Pancreas (tissue), 10 donors: ENCODE measurements at places on chromosomes 6 and 20. TPM values are rescaled to one million over a fixed set of nuclear protein-coding genes. Genes with fewer than 3 reads are reported as not detected.

GRCh38 chr6:147222160-147222838 is 18.1 kb downstream of the STXBP5 start:
- H3K27ac ChIP-seq = no peak overlapping the region
- DNase-seq = no peak
- no peaks in the 10 kb centered on the region for H3K4me1 ChIP-seq
- no peaks in the 10 kb centered on the region for H3K36me3 ChIP-seq

- no peaks in the 10 kb centered on the region for H3K4me1 ChIP-seq
- no peak overlapping the region for H3K4me3 ChIP-seq
- no peaks in the 10 kb centered on the region for H3K36me3 ChIP-seq
- DNase-seq = no peak
These were observed 35.8 kb upstream of the MRGBP start for GRCh38 chr20:62760471-62760855.

- no peak overlapping the region for H3K27ac ChIP-seq
- H3K27me3 ChIP-seq = no peaks in the 10 kb centered on the region
- DNase-seq = peak; percentile 43
- H3K4me1 ChIP-seq = no peaks in the 10 kb centered on the region
- no peak overlapping the region for H3K4me3 ChIP-seq
- H3K36me3 ChIP-seq = no peaks in the 10 kb centered on the region
These were observed 23.0 kb upstream of the CD24 start for GRCh38 chr6:106997392-106998158.

GRCh38 chr6:45783716-45784115 is 231.9 kb downstream of the CLIC5 start:
- no peak for DNase-seq
- no peaks in the 10 kb centered on the region for H3K27me3 ChIP-seq
- no peak overlapping the region for H3K4me3 ChIP-seq
- H3K27ac ChIP-seq = no peak overlapping the region
- H3K4me1 ChIP-seq = no peaks in the 10 kb centered on the region

GRCh38 chr20:49646528-49646927 is 67.2 kb downstream of the B4GALT5 start:
- H3K27ac ChIP-seq = no peak overlapping the region
- H3K4me1 ChIP-seq = peaks cover 10% of the 10 kb centered on the region
- peaks cover 13% of the 10 kb centered on the region for H3K36me3 ChIP-seq
- no peaks in the 10 kb centered on the region for H3K27me3 ChIP-seq
- H3K4me3 ChIP-seq = no peak overlapping the region

- no peaks in the 10 kb centered on the region for H3K27me3 ChIP-seq
- no peaks in the 10 kb centered on the region for H3K4me1 ChIP-seq
- no peak for DNase-seq
These were observed 175.8 kb upstream of the SALL4 start for GRCh38 chr20:51978070-51978501.

GRCh38 chr6:109436041-109436440 is 4.4 kb downstream of the PPIL6 start:
- no peak for DNase-seq
- no peak overlapping the region for H3K4me3 ChIP-seq
- H3K36me3 ChIP-seq = no peaks in the 10 kb centered on the region
- H3K27ac ChIP-seq = no peak overlapping the region
- no peaks in the 10 kb centered on the region for H3K27me3 ChIP-seq

GRCh38 chr6:123118811-123119210 is 122.8 kb downstream of the CLVS2 start:
- H3K4me3 ChIP-seq = no peak overlapping the region
- no peaks in the 10 kb centered on the region for H3K4me1 ChIP-seq
- H3K27me3 ChIP-seq = no peaks in the 10 kb centered on the region
- no peak overlapping the region for H3K27ac ChIP-seq
- no peak for DNase-seq

DNA sequence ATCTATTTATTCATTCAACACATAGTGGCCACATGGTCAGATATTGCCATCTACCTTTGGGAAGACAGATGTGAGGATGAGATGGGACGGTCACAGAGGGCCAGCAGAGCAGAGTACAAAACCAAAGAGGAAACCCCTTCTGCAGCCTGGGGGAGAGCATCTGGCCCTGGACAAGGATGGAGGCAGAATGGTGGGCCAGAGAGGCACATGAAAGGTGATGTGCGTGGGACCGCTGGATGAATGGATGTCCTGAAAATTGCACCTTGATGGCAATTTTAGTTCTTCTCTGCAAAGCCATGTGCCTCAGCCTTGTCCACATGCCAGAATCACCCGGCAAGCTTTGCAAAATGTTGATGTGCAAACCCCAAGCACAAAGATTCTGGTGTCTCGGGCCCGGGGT is 77.4 kb upstream of the CD93 start:
- DNase-seq = no peak
- H3K27ac ChIP-seq = no peak overlapping the region
- H3K4me3 ChIP-seq = no peak overlapping the region

DNA sequence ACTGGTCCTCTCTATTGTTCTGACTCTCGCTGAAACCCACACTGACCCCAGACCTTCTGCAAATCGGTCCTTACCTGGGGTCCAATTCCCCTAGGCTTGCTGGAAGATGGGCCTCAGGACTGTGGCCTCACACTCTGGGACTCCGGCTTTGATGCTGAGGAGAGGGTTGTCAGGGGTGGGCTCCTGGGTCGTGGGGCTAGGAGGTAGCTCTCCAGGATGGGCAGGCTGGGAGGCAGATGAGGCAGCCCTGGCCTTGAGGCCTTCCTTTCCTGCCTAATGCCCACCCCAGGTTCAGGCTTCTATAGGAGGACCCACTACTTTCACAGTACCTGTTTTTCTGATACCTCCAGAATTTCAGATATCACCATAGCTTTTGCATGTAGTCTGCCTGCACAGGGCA is 21.4 kb downstream of the HLA-F start:
- H3K27me3 ChIP-seq = no peaks in the 10 kb centered on the region
- H3K4me3 ChIP-seq = no peak overlapping the region
- H3K36me3 ChIP-seq = no peaks in the 10 kb centered on the region
- H3K27ac ChIP-seq = no peak overlapping the region
- no peak for DNase-seq

GRCh38 chr20:49275636-49276035 is 2.2 kb downstream of the ZNFX1 start:
- H3K4me3 ChIP-seq = no peak overlapping the region
- H3K4me1 ChIP-seq = peaks cover 10% of the 10 kb centered on the region
- no peaks in the 10 kb centered on the region for H3K27me3 ChIP-seq
- no peak for DNase-seq
- H3K36me3 ChIP-seq = peaks cover 22% of the 10 kb centered on the region

DNA sequence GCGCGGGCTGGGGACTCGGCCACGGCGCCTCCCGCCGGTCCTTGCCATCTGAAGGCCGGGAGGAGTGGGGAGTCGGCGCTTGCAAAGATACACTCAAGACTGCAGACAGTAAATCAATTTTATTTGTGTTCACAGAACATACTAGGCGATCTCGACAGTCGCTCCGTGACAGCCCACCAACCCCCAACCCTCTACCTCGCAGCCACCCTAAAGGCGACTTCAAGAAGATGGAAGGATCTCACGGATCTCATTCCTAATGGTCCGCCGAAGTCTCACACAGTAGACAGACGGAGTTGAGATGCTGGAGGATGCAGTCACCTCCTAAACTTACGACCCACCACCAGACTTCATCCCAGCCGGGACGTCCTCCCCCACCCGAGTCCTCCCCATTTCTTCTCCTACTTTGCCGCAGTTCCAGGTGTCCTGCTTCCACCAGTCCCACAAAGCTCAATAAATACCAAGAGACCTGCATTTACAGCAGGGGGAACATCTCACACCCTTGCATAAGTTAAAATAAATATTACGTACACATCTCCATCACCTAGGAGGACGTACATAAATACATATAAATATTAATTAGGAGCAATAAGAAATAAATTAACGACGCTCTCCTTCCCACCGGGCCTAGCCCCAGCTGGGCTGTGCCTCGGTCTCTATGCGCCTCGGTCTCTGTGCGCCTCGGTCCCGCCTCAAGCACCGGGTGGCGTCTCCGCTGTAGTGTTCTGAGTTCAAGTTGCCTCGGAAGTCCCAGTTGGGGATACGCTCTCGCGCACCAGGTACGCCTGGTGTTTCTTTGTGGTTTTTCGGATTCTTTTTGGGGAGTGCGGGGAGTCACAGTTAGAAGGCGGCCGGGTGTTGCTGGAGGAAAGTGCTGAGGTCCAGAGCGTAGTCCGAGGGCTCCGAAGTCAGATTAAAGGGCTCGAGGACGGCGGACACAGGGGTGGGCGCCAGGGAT is 889 bp upstream of the FLOT1 start:
- H3K4me3 ChIP-seq = peak overlapping the region; percentile 97
- peak; percentile 60 for DNase-seq
- peaks cover 18% of the 10 kb centered on the region for H3K4me1 ChIP-seq
- H3K27me3 ChIP-seq = no peaks in the 10 kb centered on the region

- H3K27ac ChIP-seq = no peak overlapping the region
- H3K4me3 ChIP-seq = no peak overlapping the region
- no peaks in the 10 kb centered on the region for H3K27me3 ChIP-seq
- no peaks in the 10 kb centered on the region for H3K36me3 ChIP-seq
- no peak for DNase-seq
These were observed 1078.2 kb downstream of the EPHA7 start for GRCh38 chr6:92341201-92341600.

GRCh38 chr6:91886183-91886795 is 1299.4 kb upstream of the MAP3K7 start:
- no peak for DNase-seq
- H3K27ac ChIP-seq = no peak overlapping the region
- H3K4me1 ChIP-seq = no peaks in the 10 kb centered on the region
- no peak overlapping the region for H3K4me3 ChIP-seq

GRCh38 chr6:50288881-50289280 is 239.2 kb upstream of the DEFB112 start:
- H3K4me3 ChIP-seq = no peak overlapping the region
- H3K36me3 ChIP-seq = no peaks in the 10 kb centered on the region
- H3K27ac ChIP-seq = no peak overlapping the region
- H3K27me3 ChIP-seq = no peaks in the 10 kb centered on the region
- no peaks in the 10 kb centered on the region for H3K4me1 ChIP-seq
- DNase-seq = no peak

GRCh38 chr6:21447987-21448386 is 145.6 kb upstream of the SOX4 start:
- H3K27me3 ChIP-seq = no peaks in the 10 kb centered on the region
- H3K36me3 ChIP-seq = no peaks in the 10 kb centered on the region
- no peaks in the 10 kb centered on the region for H3K4me1 ChIP-seq
- no peak for DNase-seq
- H3K27ac ChIP-seq = no peak overlapping the region
- H3K4me3 ChIP-seq = no peak overlapping the region

GRCh38 chr20:10134176-10134575 is 84.5 kb upstream of the SNAP25 start:
- no peak for DNase-seq
- no peak overlapping the region for H3K4me3 ChIP-seq
- no peaks in the 10 kb centered on the region for H3K27me3 ChIP-seq
- no peaks in the 10 kb centered on the region for H3K4me1 ChIP-seq

- no peaks in the 10 kb centered on the region for H3K4me1 ChIP-seq
- no peaks in the 10 kb centered on the region for H3K27me3 ChIP-seq
- no peak overlapping the region for H3K27ac ChIP-seq
- H3K4me3 ChIP-seq = no peak overlapping the region
- H3K36me3 ChIP-seq = no peaks in the 10 kb centered on the region
- no peak for DNase-seq
These were observed 7.1 kb downstream of the ZNF831 start for GRCh38 chr20:59170406-59171349.

GRCh38 chr6:16324606-16325225 is 86.3 kb downstream of the GMPR start:
- H3K4me3 ChIP-seq = no peak overlapping the region
- no peak for DNase-seq
- peaks cover 15% of the 10 kb centered on the region for H3K36me3 ChIP-seq
- peaks cover 14% of the 10 kb centered on the region for H3K4me1 ChIP-seq
- H3K27ac ChIP-seq = no peak overlapping the region

GRCh38 chr6:100663219-100663863 is 198.6 kb upstream of the SIM1 start:
- no peaks in the 10 kb centered on the region for H3K27me3 ChIP-seq
- H3K4me1 ChIP-seq = no peaks in the 10 kb centered on the region
- no peak overlapping the region for H3K27ac ChIP-seq
- no peak overlapping the region for H3K4me3 ChIP-seq

GRCh38 chr6:23349521-23350147 is 776.4 kb upstream of the NRSN1 start:
- no peak overlapping the region for H3K4me3 ChIP-seq
- H3K27ac ChIP-seq = no peak overlapping the region
- no peaks in the 10 kb centered on the region for H3K36me3 ChIP-seq
- no peak for DNase-seq
- H3K4me1 ChIP-seq = no peaks in the 10 kb centered on the region

DNA sequence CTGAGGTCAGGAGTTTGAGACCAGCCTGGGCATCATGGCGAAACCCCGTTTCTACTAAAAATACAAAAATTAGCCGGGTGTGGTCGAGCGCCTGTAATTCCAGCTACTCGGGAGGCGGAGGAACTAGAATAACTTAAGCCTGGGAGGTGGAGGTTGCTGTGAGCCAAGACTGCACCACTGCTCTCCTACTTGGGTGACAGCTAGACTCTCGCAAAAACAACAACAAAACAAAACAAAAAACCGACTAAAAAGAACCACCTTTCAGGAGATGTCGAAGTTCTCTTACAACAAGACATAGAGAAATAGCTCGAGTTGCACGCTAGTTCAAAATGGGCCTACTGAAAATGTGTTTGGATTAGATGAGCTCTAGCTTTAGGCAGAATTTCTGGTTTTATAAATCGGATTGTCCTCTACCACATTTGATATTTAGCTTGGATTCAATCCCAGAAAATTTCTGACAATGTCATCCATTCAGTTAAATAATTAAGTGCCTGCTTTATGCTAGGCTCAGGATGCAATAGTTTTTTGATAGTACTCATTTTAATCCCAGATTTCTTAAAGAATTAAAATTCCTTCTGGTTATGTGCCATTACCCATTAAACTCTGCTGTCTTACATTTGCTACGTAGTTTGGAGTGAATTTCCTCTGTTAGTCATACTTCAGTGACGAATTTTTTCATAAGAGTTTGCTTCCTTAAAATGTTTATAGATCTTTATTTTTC is 137.5 kb upstream of the SHLD1 start:
- no peak for DNase-seq
- no peaks in the 10 kb centered on the region for H3K36me3 ChIP-seq
- H3K27me3 ChIP-seq = no peaks in the 10 kb centered on the region
- peak overlapping the region; percentile 28 for H3K27ac ChIP-seq
- peaks cover 19% of the 10 kb centered on the region for H3K4me1 ChIP-seq

IMPG1 gene
- 0.23 TPM for total RNA-seq

TREML2 gene
- total RNA-seq = not detected

TCP11 gene
- 0.34 TPM for total RNA-seq

PLCB1 gene
- total RNA-seq = 12.8 TPM

PTPRT gene
- total RNA-seq = 0.67 TPM

RAB5IF gene
- 34.0 TPM for total RNA-seq

SDC4 gene
- 50.9 TPM for total RNA-seq
